T follicular helper cell (primary cell): ENCODE measurements at places on chromosomes 7 and 10.

DNA sequence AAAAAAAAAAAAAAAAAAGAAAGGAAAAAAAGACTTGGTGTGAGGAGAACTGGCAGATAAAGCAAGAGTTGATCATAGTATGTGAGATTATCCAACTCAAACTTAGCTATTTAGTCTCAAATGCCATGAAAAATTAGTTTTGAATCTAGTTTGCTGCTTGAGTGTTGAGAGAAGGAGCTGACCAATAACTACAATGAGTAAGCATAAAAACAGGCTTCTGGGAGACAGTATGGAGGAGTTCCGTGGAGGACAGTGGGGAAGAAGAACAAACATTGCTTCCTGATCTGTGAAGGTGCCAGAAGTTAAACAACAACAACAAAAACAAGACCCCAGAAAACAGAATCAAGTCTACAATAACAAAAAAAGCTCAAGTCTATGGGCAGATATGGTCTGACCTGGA, 317.1 kb upstream of the POT1 start:
- DNase-seq = no peak

DNA sequence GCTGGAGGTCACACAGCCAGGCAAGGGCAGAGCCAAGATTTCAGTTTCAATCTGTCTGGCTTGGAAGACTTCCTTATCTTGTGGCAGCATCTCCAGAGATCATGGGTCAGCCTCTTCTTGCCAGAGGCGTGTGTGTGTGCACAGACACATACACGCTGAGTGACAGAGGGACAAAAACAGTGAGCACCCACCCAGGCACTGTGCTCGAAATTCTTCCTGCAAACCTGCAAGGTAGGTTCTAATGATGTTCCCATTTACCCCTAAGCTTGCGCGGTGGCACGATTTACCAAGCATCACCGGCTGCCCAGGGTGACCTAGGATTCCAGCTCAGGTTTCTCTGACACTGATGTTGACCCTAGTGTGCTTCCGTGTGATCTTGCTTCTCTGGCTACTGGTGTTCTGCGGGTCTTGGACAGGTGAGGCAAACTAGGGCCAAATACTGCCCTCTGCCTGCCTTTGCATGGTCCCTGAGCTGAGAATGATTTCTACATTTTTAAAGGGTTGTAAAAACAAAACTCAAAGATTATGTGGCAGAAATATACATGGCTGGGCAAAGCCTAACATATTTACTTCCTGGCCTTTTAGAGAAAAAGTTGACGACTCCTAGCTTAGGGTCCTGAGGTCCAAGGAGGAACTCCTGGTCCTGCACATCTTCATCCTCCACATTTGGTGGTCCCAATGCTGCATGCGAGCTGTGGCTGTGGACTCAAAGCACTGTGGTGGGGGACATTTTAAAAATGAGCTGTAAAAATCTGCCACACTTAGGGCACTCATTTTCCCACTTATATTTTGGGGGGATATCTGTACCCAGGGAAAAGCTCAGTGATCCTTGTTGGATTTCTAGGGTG, 268.5 kb downstream of the RPS24 start:
- DNase-seq = no peak

DNA sequence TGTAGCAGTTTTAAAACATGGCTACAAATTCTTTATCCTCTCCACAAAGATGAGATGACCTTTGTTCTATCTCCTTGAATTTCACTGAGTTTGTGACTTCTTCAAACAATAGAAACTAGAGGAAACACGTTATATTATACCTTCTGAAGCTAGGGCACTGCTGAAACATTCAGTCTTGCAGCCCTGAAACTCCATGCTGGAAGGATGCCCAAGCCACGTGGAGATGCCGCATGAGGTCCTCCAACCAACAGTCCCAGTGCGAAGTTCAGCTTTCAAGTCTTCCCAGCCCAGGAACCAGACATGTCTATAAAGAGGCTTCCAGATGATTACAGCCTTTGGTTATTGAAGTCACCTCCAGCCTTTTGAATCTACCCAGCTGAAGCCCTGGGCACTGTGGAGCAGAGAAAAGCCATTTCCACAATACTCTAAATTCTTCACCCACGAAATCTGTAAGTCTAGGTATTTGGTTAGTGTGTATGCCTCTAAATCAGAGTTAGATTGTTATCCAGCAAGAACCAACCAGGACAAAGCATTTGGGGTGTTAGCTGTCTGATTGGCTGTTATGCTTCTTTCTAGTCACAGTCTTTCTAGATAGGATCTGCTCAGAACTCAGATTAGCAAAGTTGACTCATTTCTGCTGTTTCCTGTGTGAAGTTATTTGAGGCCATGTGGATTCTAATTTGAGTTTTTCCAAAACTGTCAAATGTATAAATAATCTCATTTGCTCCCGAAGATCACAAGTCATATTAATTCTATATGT, 186.5 kb upstream of the TMEM72 start:
- no peak for DNase-seq

GRCh38 chr7:26593393-26593792, 271.0 kb downstream of the SKAP2 start:
- no peak for DNase-seq

- DNase-seq = no peak
Measured at GRCh38 chr10:35652824-35653223, 10.7 kb upstream of the FZD8 start.

GRCh38 chr10:75611993-75612372, 180.6 kb downstream of the LRMDA start:
- DNase-seq = no peak

GRCh38 chr10:71331736-71332135, 12.7 kb downstream of the SLC29A3 start:
- no peak for DNase-seq

DNA sequence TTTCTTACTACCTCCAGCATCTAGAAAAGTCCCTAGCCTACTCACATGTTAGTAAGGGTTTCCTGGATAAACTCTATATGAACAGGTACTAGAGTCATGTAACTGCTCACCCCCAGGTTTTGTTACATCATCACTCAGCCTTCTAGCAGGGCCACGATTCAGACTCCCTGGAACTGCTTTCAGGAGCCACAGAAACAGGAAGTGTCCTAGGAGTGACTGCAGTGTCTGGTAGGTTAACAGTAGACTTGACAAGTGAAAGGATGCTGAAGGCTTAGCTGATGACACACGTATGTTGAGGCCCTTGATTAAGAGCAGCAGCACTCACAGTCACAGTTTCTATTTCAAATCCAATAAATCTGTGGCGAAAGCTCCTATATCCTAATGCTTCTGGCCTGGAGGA, 101.2 kb downstream of the DNMBP start:
- no peak for DNase-seq

GRCh38 chr7:73387221-73387828, 46.3 kb upstream of the FZD9 start:
- no peak for DNase-seq

DNA sequence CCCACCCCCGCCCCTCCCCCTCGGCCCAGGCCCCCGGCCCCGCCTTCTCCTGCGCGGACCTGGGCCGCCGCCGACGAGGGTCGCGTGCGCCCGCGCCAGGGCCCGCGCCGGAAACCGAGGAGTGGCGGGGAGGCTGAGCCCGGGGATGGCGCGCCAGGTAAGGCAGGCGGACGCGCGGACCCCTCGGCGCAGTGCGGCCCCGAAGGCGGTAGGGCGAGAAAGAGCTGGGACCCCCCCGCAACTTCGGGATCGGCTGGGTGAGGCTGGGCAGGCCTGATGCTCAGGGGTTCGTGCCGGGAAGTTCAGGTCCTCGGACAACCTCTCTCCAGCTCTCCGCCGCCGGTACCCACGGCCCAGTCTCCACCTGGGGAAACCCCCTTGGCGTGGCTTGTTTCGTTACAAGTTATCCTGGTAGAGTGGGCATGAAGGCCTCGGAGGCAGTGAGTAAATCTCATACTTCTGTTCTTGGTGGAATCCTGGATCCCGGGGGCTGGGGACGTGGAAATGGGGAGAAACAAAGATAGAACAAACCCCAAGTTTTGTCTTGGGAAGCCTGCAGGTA, 58.4 kb downstream of the ZNF467 start:
- DNase-seq = peak; percentile 34

DNA sequence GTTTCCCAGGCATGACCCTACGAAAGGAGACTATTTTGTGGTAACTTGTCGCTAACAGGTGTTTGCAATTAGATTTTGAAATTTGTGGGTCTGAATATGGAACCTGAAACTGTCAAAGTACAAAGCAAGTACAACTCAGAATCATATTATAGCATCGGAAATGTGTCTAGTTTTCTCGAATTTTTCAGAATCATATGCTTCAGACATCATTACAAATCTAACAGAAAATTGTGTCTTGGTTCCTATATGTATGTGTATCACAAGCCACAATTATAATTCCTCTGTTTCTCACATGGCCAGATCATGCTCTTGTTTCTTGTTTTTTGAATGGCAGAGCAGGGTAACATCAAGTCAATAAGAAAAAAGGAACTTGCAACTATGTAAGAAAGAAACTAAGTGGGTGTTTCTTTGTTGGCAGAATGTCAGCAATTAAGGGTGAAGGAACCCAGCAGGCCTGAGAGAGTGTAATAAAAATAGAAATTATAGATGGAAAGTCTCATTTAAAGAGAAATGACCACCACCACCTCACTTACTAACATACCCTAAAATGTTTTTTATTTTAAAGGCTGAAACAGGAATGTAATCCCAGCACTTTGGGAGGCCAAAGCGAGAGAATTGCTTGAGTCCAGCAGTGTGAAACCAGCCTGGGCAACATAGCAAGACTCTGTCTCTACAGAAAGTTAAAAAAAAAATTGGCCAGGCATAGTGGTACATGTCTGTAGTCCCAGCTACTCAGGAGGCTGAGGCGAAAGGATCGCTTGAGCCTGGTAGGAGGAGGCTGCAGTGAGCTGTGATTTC, 51.3 kb downstream of the PRTFDC1 start:
- no peak for DNase-seq

GRCh38 chr7:47253650-47254080, 328.2 kb downstream of the TNS3 start:
- no peak for DNase-seq

DNA sequence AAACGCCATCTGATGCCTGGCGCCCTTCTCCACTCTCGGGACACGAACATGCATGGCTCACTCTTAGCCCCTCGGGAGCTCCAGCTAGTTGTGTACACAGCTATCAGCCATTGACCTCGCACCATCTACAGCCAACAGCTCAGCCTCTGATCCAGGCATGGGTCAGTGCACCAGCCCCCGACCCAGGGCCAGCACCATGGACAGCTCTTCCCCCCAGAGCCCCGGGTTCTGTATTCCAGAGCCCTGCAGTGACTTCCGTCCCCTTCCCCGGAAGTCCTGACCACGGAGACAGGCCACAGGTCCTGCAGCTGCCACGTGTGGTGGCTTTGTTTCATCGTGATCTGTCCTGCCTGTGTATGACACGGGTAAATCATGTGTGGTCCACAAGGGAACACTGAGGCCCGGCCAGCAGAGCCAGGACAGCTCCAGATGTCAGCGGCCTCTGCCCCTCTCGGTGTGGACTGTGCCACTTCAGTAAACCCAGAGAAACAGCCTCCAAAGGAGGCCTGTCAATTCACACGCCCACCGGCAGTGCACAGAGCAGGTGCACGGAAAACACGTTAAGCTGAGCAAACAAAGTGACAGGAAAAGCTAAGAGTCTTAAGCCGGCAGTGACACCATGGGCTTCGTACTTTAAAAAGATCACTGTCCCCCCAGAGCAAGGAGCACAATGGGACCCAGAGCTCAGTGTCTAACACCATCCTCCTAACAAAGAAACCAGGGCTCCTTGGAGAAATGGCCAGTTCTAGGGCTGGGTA, 13.0 kb downstream of the STK32C start:
- DNase-seq = no peak

DNA sequence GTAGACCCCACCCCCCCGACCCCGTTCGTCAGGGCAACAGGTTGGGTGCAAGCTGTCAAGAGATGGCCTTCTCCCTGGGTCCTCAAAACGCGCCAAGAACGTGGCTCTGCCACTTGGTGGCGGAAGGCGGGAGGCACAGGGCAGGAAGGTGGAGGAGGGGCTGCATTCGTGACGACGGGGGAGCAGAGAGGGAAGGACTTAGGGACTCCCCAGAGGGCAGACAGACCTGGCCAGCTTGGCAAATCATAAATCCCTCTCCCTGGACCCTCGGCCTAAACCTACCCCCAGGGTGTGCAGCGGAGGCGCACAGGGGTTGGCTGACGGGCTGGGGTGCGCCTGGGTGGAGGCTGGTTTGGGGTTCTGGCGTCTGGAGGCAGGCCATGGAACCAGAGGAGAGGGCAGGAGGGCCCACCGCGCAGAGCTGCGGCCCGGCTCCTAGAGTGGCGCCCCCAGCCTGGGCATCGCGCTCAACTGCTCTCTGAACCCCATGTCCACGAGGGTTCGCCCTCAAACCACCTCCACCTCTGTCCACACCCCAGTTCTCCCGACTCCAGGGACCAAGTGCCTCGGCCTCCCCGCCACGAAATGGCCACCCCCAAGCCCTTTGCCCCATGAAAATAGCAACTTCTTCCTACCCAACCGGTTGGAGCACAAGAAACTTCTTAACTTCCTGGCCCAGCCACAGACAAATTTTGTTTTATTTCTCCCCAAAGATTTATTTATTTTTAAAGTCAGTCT, 10.8 kb upstream of the GATA3 start:
- no peak for DNase-seq

GRCh38 chr7:15495170-15495569, 66.6 kb downstream of the AGMO start:
- DNase-seq = no peak

GRCh38 chr7:32030904-32031692, 39.1 kb downstream of the PDE1C start:
- DNase-seq = no peak

- DNase-seq = no peak
Measured at GRCh38 chr10:60114765-60115586, 208.6 kb upstream of the CCDC6 start.

GRCh38 chr10:125802739-125803138, 20.3 kb downstream of the UROS start:
- no peak for DNase-seq

- DNase-seq = no peak
Measured at GRCh38 chr7:156829669-156830336, 63.2 kb downstream of the LMBR1 start.

- no peak for DNase-seq
Measured at GRCh38 chr10:75358835-75359421, 42.6 kb downstream of the ZNF503 start.

- no peak for DNase-seq
Measured at GRCh38 chr7:80060218-80060806, 74.3 kb upstream of the GNAI1 start.

DNA sequence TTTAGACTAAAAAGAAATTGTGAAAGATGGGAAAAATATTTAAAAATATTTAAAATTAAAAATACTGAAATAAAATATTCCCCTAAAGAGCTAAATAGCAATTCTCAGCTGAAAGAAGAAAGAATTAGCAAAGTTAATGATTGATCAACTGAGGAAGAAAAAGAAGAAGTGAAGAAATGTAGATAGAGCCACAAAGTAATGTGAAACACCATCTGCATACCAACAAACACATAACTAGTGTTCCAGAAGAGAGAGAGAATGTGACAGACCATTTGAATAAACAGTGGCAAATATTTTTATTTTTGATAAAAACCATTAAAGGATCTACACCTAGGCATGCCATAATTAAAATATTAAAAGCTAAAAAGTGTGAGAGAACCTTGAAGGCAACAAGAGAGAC, 784.5 kb upstream of the ZWINT start:
- no peak for DNase-seq

DNA sequence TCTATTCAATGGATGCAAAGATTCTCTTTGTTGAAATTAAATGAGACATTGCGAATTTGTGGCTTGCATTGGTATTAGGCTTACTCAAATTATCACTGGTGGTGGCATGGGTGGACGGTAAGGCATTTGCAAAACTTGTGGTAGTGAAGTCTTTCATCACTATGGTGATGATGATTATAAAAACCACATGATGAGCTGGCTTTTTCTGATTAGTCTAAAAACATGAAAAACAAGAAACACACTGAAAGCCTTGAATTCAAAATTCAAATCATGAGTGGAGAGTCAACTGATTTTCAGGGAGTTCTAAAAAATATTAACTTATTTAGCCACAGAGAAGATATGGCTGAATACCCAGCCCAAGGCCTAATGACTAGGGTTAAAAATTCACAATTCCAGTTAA, 99.8 kb upstream of the HGF start:
- no peak for DNase-seq
